ENCODE measurements at places on chromosomes 3 and 15.

GRCh38 chr15:45588219-45588875, 1.2 kb downstream of the BLOC1S6 start:
- DNase-seq: no peak

- no peak for DNase-seq
Observed at GRCh38 chr3:195035345-195036202, 235.4 kb downstream of the XXYLT1 start.

GRCh38 chr15:74917676-74918075, 11.0 kb upstream of the FAM219B start:
- DNase-seq: no peak

- peak; percentile 6 for DNase-seq
Observed at GRCh38 chr3:39541917-39542329, 74.4 kb downstream of the MOBP start.

DNA sequence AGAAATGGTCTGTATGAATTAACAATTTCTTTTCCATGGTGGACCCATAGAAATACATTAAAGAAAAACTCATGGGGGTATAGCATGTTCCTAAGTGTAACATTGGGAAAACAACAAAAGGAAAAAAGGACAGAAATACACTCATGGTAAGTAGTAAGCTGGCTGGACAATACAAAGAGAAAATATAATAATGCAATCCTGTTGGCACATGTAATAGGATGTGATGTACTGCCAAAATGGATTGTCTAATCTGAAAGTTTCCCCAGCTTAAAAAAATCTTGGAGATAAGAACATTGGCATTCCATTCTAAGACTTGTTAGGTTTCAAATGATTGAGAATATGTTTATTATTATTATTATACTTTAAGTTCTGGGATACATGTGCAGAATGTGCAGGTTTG, 128.1 kb downstream of the MBNL1 start:
- DNase-seq: no peak

DNA sequence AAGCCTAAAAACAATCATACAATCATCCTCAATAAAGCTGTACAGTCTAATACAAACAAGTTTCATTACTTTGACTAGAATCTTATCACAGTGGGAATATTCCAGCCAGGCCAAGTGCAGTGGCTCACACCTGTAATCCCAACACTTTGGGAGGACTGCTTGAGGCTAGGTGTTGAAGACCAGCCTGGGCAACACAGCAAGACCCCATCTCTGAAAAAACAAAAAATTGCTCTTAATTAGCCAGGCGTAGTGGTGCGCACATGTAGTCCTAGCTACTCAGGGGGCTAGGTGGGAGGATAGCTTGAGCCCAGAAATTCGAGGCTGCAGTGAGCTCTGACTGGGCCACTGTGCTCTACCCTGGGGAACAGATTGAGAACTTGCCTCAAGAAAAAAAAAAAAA, 3.3 kb downstream of the RPN1 start:
- no peak for DNase-seq

GRCh38 chr15:87219650-87220615, 1036.6 kb downstream of the NTRK3 start:
- no peak for DNase-seq

DNA sequence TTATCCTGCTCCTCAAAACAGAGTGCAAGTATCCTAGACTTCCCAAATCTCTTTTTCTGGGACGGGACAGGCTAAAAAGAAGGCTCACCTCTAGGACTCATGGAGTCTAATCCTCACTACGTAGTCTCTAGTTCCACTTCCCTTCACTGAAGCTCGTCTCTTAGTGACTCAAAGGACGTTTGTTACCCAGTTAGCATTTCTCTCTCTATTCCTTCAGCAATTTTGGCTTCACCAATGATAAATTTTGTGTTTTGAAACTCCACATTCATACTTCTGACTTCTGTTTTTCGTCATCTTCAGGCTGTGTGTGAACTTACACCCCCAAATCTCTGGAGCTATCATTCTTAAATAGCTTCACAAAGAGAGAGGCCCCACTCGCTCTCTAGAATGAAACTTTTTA, 627.1 kb downstream of the NAALADL2 start:
- no peak for DNase-seq

- DNase-seq: no peak
Observed at GRCh38 chr3:25957026-25957425, 167.1 kb downstream of the OXSM start.

DNA sequence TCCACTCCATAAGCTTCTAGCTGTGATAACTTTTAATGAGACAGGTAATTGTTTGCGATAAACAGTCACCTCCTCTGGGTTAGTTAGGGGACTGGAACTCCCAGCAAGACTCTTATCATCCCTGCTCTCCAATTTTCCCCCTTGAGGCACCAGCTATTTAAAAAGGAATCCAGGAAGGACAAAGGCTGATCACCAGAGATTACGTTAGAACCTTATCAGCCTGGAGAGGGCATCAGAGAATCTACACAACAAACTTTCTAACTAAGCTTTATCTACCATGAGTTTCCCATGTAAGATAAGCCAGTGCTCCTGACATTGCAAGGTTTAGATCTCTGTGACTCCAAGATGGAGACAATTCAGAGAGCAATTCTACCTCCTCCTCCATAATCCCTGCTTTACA, 31.3 kb downstream of the GPR176 start:
- no peak for DNase-seq

DNA sequence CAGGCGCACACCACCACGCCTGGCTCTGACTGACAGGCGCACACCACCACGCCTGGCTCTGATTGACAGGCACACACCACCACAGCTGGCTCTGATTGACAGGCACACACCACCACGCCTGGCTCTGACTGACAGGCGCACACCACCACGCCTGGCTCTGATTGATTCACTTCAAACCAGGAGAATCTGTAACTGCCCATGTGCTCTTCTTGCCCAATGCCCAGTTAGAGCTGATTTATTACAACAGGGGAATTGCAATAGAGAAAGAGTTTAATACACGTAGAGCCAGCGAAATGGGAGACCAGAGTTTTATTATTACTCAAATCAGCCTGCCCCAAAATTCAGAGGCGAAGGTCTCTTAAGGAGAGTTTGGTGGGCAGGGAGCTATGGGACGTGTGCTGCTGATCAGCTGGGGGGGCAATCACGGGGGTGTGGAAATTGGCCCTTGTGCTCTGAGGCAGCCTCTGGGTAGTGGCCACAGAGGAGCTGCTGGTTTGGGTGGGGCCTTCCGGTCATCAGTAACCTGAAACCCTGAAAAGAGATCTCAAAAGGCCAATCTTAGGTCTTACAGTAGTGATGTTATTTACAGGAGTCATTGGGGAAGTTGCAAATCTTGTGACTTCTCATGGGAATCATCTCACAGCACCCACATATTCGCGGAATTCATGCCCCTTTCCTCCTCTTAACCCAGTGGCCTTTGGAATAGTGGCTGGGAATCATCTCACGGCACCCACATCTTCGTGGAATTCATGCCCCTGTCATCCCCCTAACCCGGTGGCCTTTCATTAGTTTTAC, 63.8 kb upstream of the TFRC start:
- no peak for DNase-seq

GRCh38 chr3:160765211-160765610, 9.2 kb downstream of the PPM1L start:
- DNase-seq: no peak

DNA sequence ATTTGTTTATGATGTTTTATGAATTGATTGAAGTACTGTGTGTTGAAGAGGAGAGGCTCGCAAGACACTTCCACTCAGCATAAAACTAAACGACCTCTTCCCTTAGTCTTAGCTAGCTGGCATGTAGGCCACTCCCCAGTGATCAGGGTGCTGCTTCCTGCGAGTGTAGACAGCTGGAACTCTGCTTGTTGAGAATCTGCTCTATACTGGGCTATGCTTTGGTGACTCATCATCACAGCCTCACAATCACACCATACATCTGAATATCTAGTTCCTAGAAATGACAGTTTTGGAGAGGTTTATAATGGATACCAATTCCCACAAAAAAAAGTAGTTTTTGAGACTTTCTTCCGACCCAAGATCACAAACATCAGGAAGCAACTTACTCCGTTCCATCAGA, 1.5 kb upstream of the SLC24A5 start:
- DNase-seq: no peak

GRCh38 chr3:182519569-182519968, 273.7 kb upstream of the ATP11B start:
- no peak for DNase-seq

DNA sequence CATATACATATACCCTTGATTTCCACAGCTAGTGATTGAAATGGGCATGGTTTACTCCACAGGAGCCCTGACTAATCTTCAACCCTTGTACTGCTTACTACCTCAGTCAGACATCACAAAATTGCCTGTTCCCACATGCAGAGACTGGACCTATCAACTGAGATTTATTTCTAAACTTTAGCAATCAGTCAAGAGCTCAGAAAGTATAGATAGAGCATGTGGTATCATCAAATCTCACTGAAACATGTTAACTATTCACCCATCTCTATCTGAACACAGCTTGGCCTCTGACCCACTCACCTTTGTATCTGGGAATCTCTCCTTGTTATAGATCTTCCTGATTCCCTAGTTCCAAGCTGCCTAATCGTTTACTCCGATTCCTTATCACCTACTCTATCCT, 14.6 kb downstream of the ADAM10 start:
- no peak for DNase-seq

- DNase-seq: no peak
Observed at GRCh38 chr3:114376516-114377185, 82.8 kb downstream of the TIGIT start.

GRCh38 chr15:71595846-71596553, 214.4 kb upstream of the NR2E3 start:
- no peak for DNase-seq

DNA sequence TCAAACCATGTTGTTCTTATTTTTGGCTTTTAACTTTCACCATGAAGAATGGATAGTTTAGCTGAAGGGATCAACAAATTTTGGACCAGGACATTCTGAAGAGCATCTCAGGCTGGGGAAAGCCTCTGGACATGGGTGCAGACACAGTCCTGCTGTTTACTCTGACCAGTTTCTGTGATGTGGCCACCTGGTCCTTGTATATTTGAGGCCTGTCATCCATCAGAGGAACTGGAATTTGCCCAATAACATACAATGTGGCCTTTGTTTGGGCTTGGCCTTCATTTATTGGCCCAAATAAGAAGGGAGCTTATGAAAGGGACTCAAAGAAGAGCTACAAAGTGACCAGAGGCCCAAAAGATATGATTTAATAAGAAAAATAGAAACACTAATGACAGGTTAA, 127.9 kb downstream of the MYRIP start:
- no peak for DNase-seq

DNA sequence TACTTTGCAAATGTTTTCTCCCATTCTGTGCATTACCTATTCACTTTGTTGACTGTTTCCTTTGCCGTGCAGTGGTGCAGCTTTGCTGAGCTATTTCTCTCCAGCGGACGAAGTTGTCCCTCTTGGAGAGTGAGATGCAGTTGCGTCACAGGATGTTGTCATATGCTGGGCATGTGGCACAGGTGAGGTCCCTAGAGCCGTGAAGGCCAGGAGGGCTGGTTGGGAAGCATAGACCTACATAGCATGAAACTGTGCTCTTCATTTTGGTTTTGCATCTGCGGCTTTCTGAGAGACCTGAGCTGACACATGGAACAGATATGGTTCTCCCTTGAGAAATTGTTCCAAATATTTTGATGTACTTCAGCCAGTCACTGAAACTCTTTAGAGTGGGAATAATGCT, 108.5 kb downstream of the CACNA1D start:
- DNase-seq: no peak

GRCh38 chr3:130582457-130583153, 65.6 kb downstream of the COL6A6 start:
- DNase-seq: no peak

- DNase-seq: no peak
Observed at GRCh38 chr3:84727616-84728015, 231.2 kb upstream of the CADM2 start.

GRCh38 chr3:134471521-134472193, 14.1 kb downstream of the ANAPC13 start:
- no peak for DNase-seq

DNA sequence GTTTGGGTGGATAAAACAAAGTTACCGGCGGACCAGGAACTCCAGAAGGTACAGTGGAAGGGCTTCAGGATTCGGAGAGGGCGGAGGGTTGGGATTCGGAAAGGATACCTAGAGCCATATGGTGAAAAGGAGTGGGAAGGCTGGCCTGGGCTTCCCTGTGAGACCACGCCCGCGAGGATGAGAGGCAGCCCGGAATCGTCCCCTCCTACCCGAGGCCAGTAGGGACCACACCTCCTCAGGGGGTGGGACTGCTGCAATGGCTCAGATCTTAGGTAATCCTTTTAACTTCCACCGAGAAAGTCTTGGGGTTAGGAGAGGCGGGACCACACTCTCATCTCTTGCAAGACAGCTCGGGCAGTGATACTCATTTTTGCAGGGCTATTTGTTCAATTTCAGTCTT, 511.3 kb downstream of the OCA2 start:
- no peak for DNase-seq

DNA sequence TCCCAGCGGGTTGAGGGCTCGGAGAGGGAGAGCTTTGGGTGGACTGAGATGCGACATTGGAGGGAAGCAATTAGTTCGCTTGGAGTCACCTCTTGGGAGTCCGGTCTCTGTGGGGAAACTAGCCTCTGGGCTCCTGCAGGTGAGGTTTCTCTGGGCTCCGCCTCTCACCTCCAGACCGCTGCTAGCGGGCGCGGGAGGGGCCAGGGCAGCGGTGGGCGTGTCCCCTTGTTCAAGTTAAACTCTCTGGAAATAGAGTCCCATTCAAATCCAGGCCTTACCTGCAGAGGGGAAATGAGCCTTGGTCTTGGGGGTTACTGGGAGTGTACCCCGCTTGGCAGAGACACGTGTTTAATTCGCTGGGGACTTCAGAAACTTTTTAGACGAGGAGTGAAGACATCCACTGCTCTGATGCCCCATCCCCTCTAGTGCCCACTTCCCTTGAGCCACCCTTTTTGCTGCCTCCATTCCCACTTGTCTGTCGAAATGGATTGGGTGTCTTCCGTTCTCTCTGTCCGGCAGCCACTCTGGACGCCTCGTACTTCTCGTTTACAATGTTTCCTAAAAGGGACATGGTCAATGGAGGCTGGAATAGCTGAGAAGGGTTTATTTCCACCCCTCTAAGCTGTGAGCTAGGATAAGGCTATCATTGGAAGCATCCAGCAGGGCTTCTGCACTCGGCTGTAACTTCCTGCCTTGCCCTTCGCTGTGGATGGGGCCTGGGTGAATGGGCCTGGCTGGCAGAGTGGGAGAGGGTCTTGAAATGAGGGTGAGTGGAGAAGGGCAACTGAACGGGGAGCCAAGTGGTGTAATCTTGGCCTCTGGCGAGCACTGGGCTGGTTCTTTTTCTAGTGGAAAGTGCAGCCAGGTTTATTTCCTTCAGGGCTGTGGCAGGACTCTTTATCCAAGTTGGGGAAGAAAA, 1.1 kb downstream of the MITF start:
- no peak for DNase-seq

DNA sequence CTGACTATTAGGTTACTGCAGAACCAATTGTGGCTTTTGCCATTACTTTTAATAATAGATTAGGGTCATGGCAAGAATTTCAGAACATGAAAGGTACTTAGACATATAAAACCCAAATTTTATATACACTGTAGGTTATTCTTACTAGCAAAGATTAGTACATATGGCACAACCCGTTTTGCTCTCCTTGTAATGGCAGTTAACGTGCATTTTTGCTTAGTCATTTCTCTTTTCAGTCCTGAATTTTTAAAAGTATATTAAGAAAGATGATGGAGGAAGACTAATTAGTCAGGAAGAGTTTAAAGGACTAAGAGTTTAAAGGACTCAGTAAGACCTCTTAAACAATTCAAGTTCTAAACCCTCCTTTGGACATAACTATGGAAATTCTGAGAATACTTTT, 114.0 kb downstream of the PEAK1 start:
- no peak for DNase-seq

GRCh38 chr3:117080872-117081271, 371.3 kb downstream of the TUSC7 start:
- no peak for DNase-seq

- DNase-seq: peak; percentile 73
Observed at GRCh38 chr3:194364652-194365434, 4.7 kb downstream of the LRRC15 start.

Measured in NCI-H1092 (cell line).